ENCODE measurements at places on chromosomes 3 and 15.

DNA sequence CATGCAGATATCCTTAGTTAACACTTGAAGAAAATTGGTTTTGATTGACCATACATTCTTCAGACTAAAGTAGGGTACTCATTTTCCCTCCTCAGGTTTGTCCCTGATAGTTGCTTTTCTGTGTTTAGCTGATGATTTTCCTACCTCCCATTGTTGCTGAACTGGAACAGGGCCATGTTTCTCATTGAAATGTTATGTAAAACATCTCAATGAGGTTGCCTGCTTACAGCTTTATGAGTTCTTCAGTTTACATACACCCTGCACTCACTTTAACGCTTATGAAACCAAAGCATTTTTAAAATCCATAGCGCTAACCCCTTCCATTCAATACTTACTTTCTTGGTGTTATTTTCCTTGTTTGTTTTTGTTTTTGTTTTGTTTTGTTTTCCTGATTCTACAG is 61.9 kb downstream of the HMG20A start:
- no peak for DNase-seq

- DNase-seq: no peak
Observed at GRCh38 chr3:160869825-160870224, 113.8 kb downstream of the PPM1L start.

DNA sequence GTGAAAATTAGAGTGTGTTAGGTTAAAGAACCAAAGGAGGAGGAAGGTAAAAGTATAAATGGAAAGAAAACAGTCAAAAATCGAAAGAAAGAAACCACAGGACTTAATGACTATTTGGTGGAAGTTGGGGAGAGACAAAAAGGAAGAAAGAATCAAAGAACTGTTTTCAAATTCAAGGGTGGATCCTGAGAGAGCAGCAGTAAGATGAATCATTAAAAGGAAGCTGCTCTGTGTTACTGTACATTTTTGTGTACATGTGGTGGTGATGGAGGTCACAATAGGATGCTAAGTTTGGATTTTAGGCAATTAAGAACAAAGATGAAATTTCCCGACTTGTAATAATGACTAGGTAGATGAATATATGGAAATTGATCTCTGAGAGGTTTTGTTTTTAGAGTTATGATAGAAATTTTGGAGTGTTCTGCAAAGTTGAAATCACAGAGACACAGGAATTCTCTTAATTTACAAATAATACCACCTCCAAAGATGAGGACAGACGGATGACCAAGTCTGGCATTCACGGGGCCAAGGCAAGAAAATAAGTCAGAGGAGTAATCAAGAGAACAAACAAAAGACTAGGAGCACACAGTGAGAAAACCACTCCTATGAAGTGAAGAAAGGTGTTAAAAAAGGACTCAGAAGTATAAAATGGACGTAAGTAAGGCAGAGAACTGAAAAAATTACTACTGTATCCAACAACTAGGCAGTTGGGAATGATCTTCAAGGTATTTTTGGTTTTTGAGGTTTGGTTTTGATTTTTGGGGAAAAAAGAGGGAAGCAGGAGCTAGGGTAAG is 7.1 kb downstream of the DHX36 start:
- DNase-seq: no peak

DNA sequence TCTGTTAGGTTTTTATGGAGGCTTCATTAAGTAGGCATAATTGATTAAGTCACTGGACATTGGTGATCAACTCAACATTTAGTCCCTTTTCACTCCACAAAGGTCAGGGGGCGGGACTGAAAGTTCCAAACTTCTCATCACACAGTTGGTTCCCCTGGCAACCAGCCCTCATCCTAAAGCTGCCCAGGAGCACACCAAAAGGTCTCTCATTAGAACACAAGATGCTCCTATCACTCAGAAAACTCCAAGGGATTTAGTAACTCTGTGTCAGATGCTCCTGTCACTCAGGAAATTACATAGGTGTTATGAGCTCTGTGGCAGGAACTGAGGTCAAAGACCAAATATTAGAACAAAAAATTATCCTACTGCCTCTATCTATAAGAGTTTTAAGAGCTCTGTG is 321.5 kb downstream of the OTOL1 start:
- DNase-seq: no peak

GRCh38 chr3:127448161-127448561 is 142.4 kb downstream of the TPRA1 start:
- DNase-seq: no peak

DNA sequence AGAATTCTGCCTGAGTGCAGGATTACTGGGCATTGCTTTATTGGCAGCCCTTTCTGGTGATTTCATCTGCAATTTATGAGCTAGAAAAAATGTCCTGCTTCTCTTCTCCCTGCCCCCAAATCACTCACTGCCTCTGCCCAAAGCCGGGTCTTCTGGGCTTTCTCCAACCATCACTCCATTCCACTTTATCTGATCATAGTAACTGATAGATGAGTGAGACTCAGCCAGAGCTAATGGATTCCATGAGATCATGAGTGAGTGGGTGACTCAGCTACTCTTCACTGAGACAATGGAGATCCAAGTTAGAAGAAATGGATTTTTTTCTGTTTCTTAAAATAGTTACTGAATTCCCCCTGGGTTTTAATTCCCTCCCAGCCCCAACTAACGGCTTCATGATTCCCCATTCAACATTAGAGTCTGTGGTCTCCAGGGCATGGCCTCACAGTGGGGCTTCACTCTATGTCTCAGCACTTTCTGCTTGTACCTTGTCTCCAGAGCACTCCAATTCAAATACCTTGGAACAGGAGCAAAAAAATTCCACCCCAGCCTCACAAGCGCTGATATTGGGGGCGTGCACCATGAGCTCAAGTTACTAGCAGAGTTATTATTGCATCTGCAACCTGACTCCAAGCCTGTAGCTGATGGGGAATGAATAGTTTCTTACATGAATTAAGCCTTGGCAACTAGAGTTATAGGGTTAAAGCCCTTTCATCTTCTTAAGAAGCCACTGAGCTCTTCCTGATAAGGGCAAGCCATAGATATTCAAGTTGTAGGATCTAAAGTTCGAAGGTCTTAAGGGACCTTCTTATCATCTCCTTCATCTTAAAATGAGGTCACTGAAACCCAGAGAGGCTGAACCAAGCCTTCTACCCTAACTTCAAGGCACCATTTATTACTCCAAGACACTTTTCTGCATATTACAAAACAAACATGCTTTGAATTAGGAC is 85.9 kb downstream of the AGBL1 start:
- DNase-seq: no peak

DNA sequence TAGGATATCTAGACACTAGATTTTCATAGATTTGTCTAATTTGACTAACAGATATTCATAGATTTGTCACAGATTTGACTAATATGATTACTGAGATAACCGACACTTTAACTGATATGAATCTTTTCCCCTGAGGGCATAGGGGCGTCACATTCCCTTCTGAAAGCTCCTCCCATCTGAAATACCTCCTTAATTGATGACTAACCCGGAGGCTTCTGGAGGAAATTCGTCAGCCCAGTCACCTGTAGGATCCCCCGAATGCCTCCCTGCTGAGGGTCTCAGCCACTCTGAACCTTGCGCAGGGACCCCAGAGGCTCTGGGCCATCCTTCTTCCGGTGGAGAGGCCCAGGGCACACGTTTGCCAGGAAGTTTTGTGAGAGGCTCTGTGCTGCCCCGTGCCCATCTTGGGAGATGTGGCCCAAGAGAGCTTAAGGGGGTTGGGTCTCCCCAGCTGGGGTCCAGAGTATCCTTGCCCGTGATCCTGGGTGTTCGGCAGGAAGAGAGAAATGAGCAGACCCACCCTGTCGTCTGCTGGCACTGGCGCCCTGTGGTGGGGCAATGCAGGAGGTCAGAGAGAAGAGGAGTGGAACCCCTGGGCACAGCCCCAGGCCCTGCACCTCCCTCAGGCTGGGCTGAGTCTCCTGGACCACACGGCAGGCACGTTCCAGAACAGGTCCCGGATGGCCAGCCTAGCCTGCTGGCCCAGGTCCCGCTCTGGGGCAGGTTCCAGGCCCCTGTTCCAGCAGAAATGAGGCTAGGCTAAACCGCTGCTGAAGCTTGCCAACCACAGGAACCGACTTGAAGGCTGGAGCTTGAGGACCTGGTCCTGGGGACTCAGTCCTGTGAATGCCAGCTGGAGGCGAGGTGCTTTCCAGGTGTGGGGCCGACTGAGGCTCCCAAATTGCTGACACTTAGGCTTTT is 1.7 kb downstream of the PLA2G4D start:
- DNase-seq: peak; percentile 40

DNA sequence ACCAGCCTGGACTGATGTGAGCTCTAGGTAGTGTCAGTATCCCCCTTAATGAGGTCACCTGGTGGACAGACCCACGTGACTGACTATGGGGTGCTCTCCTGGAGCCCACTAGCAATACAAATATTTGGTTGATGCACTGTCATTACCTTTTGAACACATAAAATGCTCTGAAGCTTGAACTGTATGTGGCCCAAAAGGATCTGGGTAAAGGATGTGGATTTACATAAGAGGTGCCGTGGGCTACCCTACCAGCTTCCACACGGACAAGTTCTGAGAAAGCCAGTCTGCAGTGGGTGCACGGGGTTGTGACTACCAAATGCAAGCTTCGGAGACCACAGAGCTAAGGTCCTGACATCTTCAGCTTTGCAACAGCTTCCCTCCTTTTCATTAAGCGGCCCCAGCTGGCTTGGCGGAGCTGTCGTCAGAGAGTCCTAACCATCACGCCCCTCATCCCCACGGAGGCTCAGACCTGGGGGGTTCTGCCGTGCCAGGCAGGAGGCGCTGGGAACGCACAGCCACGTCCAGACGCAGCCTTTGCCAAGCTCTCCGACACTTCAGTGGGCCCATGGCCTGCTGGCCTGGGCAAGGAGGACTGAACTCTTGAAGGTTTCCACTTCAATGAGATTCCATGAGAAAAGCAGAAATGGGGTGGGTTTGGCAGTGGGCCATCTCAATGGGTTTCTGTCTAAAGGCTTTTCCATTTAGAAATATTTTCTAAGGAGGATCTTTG is 228.3 kb downstream of the ADAMTS17 start:
- DNase-seq: peak; percentile 77

DNA sequence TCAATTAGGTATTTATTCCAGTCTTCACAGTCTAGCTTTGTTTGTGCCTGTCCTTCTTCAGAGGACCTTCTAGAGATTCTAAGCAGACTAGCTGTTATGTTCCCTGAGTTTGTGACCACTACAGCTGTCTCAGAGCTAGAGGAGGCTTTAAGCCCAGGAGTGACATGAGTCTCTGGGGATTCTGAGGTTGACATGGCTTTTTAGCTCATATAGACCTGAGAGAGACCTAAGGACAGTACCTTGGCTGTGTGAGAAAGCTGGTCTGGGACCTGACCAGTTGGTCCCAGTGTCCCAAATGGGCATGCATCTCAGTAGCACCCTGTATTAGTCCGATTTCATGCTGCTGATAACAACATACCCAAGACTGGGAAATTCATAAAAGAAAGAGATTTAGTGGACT is 330.2 kb downstream of the DIPK2A start:
- no peak for DNase-seq

GRCh38 chr3:117003501-117003900 is 293.9 kb downstream of the TUSC7 start:
- DNase-seq: no peak

- DNase-seq: no peak
Observed at GRCh38 chr15:44736181-44736765, at the start of gene TRIM69. Gene TRIM69, plus strand, starts transcription at chr15:44736528. Its CDS starts 177 bp downstream, at chr15:44736705.

GRCh38 chr15:73851689-73852088 is 21.7 kb upstream of the TBC1D21 start:
- DNase-seq: no peak

GRCh38 chr3:170418422-170419398 is at the start of gene CLDN11:
Gene CLDN11, plus strand, starts transcription at chr3:170418868. Its CDS starts 199 bp downstream, at chr3:170419067.
- DNase-seq: no peak

GRCh38 chr3:184601576-184602371 is 40.2 kb downstream of the EPHB3 start:
- no peak for DNase-seq

DNA sequence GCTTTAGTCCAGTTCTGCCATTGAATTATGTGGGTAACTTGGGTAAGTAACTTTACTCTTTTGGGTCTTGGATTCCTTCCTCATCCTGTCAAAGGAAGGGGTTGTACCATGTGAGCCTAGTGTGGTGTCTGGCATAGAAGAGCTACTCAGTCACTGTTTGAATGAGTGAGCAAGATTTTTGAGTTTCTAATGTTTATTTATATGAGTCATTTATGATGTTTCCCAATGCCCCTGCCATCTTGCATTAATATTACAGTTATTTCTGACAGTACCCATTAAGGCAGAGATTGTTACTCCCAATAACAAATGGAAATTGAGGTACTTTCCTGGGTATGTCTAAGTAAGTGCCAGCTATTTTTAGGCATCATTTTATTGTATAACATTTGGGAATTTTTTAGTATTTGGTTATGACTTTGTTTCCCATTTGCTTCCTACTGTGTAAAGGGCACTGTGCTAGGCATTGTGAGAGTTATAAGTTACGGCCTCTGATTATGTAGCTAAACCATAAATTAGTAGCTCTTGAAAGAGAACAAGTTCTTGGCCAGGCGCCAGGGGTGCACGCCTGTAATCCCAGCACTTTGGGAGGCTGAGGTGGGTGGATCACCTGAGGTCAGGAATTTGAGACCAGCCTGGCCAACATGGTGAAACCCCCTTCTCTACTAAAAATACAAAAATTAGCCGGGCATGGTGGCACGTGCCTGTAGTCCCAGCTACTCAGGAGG is 23.5 kb downstream of the NR1D2 start:
- DNase-seq: no peak

DNA sequence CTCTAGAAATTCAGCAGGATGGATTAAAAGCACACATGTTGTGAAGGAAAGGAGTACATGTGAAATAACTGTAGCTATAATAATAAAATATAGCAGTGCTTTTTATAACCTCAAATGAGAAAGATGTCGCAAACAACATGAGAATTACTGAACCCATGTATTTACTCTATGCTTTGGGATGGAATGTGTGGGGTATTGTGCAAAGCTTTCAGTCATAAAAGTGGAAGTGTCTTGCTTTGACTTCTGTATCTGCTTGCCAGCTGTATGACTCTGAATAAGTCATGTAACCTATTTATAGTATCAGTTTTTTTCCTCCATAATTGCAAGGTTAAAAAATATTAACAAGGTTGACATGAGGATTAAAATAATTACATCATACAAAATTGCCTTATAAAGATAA is 519.3 kb upstream of the CADM2 start:
- DNase-seq: no peak

- no peak for DNase-seq
Observed at GRCh38 chr3:156483961-156484787, 70.7 kb downstream of the SSR3 start.

DNA sequence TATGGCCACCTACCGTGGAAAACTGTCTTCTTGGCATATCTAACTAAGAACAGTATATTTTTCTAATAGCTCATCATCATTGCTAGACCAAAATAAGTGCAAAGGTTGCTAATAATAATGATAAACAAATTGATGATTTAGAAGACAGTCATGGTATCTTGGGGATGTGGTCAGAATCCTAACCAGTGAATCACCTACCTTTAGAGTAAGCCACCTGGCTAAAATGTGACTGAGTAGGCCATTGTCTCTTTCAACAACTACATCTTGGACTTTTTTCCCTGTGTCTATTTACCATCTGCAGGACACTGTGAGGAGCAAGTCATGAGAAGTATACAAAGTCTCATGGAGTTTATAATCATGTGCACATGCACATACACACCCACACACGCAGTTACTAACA is 273.5 kb upstream of the SEMA6D start:
- DNase-seq: no peak

Data from right atrium auricular region (tissue), 2 donors.